ENCODE measurements at places on chromosomes 6 and 20.

- DNase-seq: no peak
Measured at GRCh38 chr6:53347250-53347920, 1.4 kb downstream of the ELOVL5 start.

GRCh38 chr6:80640176-80640575, 533.7 kb downstream of the BCKDHB start:
- DNase-seq: no peak

- no peak for DNase-seq
Measured at GRCh38 chr6:53128842-53129241, 19.8 kb downstream of the GCM1 start.

GRCh38 chr20:62557462-62557861, 81.7 kb upstream of the GATA5 start:
- no peak for DNase-seq

Measured in NCI-H2081 treated with DMSO at 0.1 percent for 48 hours (cell line).